ENCODE measurements at places on chromosomes 11 and 22. TPM values are rescaled to one million over a fixed set of nuclear protein-coding genes. Genes with fewer than 3 reads are reported as not detected.

The CERK gene
- 21.9 TPM for total RNA-seq

DNA sequence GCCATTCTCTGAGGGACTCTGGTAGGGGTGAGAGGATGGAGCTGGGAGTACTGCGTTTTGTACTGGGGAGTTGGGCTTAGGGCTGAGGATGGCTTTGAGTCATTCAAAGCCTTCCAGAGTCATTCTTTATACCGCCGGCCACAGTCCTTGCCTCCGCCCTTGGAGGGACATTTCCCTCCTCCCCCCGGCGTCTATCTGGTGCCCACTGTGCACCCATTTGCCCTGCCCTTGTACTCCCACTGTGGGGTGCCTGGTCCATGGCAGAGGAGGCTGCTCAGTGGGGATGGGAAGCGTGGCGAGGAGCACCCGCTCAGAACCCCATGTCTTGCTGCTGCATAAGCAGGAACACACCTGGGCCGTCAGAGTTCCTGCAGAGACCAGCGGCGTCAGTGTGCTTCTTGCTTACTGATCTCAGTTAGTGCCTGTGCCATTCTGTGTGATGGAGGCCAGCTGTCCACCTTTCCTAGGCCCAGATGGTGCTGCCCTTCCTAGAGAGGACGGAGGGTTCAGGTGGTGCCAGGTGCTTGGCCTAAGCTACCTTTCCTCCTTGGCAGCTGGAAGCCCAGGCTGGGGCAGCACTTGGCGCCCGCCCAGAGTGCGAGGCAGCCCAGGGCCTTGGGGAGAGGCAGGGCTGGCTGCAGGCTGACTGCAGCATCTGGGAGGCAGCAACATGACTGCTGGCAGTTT is 23.3 kb upstream of the TMEM191C start:
- ATAC-seq = no peak

DNA sequence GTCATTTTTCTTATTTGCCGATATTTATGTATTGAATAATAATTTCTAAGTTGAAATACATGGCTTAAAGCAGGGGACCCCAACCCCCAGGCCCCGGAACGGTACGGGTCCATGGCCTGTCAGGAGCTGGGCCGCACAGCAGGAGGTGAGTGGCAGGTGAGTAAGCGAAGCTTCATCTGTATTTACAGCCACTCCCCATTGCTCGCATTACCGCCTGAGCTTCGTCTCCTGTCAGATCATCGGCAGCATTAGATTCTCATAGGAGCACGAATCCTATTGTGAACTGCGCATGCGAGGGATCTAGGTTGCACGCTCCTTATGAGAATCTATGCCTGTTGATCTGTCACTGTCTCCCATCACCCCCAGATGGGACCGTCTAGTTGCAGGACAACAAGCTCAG is 4.5 kb downstream of the ZMAT5 start:
- ATAC-seq = no peak

DNA sequence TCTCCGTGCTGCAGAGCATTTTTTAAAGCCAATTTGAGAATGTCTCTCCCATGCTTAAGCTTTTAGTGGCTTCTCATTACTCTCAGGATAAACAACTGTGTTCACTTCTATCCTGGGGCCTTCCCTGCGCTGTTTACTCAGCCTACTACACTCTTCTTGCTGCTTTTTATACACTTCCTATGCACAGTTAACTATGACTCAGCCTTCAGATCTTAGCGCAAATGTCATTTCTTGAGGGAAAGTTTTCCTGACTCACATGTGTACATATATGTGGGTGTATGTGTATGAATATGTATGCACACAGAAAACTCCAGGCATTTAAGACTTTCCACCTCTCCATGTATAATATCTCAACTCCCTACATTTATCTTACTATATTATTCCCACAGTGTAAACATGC is 9.8 kb downstream of the THAP12 start:
- ATAC-seq = peak; percentile 69

- ATAC-seq = no peak
Observed at GRCh38 chr11:11129118-11129517, 223.9 kb downstream of the CSNK2A3 start.

- ATAC-seq = peak; percentile 5
Observed at GRCh38 chr22:21642584-21643448, 714 bp downstream of the SDF2L1 start.

The OR52I2 gene
- total RNA-seq = not detected

DNA sequence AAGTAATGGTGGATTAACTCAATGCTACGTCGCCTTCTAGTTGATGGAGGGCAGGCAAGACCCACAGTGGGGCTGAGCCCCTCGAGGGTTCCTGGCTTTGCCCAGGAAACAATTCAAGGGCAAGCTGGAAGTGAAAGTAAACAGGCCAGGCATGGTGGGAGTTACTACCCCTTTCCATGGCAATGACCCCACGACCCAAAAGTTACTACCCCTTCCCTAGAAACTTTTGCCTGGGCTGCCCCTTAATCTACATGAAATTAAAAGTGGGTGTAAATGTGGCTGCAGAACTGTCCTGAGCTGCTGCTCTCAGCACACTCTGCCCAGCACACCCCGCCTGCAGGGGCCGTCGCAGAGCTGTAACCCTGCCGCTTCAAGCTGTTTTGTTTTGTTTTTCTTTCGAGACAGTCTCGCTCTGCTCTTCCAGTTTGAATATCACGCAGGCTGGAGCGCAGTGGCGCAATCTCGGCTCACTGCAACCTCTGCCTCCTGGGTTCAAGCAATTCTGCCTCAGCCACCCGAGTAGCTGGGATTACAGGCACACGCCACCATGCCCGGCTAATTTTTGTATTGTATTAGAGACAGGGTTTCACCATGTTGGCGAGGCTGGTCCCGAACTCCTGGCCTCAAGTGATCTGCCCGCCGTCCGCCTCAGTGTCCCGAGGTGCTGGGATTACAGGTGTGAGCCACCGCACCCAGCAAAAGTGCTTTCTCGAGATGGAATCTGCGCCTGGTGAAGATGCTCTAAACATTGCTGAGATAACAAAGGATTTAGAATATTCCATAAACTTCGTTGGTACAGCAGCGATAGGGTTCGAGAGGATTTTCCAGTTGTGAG is 5.9 kb upstream of the RNH1 start:
- ATAC-seq = no peak

DNA sequence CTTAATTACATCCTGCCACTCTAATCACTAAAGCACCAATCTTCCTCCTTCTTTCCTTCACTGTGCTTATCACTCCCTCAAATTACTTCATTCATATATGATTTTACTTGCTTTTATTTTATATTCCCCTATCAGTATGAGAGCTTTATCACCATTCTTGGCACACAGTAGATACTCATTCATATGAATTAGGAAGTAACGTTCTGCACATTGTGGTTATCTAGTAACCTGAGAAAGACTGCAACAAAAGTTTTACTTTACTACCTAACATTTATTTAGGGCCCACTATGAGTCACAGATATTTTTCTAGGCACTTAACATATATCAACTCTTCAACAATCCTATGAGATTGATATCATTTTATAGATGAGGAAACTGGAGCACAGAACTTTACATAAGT is 1559.9 kb upstream of the TENM4 start:
- ATAC-seq = no peak

- ATAC-seq = peak; percentile 75
Observed at GRCh38 chr11:76918941-76919386, 58.2 kb downstream of the ACER3 start.

- ATAC-seq = no peak
Observed at GRCh38 chr22:25139062-25139461, 60.6 kb upstream of the CRYBB3 start.

DNA sequence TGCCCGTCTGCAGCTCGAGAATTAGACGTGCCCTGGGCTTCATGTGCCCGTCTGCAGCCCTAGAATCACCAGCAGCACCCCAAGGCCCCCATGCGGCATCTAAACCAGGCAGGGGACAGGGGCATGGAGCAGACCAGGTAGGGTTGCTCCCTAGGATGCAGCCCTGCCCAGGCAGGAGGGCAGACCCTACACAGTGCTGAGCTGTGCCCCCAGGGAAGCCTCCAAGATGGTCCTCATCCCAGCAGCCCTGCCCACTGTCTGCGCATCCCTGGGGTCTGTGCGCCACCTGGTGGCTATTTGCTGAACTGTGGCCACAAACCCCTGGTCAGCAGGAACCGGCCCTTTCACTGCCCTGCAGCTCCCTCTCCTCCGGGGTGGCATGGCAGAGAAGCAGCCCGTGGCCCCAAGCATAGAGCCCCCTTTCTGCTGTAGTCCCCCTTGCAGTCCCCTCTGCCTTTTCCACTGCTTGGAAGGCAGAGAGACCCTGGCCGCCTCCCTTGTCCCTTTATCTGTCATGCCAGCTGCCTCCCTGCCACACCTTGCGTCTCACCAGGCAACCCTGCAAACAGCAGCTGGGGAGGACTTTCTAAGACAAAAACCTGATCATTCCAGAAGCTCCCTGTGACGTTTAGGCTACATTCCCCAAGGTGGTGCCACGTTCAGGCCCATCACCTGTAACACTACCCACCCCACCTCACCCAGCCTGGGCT is 86.6 kb downstream of the KCNQ1 start:
- peak; percentile 43 for ATAC-seq

- no peak for ATAC-seq
Observed at GRCh38 chr11:19800714-19801519, 88.3 kb downstream of the NAV2 start.

The PANX3 gene
- not detected for total RNA-seq

The MS4A6A gene
- 4.9 TPM for total RNA-seq

DNA sequence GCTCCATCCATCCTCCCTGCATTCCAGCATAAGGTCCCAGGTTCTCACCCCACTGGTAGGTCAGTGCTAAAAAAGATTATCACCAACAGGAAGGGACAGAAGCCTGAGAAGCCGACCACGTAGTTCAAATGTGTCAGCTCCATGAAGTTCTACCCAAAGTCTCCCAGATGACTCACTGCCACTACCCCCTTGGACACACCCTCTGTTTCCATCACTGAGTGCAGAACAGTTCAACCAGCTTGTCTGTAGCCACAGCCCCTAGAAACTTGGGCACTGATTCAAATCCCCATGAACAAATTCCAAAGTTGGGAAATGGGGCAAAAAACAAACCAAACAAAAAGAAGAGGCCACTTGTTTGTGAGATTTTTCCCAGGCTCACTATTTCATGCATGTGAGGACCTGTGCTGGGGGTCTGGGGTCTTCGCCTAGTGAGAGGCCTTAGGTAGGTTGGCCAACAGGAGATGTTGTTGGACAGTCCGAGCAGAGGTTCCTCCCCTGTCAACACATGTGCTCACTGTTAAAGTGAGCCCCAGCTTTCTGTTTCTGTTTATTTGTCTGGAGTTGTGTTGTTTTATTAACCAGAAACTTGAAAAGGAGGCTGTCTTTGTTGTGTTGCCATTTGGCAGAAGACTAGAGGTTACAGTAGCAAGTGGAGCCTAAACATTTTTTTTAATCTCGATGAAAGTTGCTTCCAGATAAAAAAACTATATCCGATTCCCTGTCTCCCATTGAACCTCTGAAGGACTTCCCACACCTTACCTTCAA is 24.2 kb upstream of the FLI1 start:
- no peak for ATAC-seq

GRCh38 chr11:119700536-119701346 is 28.3 kb downstream of the NECTIN1 start:
- peak; percentile 51 for ATAC-seq

- no peak for ATAC-seq
Observed at GRCh38 chr11:17877886-17878285, 135.0 kb downstream of the SERGEF start.

The ART1 gene
- not detected for total RNA-seq

The SPI1 gene
- total RNA-seq = 2.2 TPM

DNA sequence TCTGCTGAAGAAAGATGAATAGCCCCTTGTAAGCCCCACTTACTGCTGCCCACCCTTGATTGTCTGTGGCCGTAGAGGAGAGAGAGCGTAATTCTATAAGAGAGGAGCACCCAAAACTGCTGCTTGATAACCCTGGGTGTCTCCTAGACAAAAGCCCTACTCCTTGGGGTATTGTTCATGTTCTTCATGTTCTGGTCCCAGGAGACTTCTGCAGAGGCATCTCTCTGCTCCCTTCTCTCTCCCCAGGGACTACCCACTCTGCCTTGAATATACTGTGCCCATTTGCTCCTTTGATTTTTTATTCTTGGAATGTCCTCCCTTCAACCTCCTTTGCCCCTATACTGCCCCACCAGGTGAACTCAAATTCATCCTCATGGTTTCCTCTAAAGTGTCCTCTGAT is 417.8 kb upstream of the CADM1 start:
- no peak for ATAC-seq

The RGL4 gene
- total RNA-seq = not detected

Measured in esophagus mucosa (tissue), 1 donor.